Iris pigment epithelial cell (primary cell): ENCODE measurements at places on chromosomes 1 and 21.

DNA sequence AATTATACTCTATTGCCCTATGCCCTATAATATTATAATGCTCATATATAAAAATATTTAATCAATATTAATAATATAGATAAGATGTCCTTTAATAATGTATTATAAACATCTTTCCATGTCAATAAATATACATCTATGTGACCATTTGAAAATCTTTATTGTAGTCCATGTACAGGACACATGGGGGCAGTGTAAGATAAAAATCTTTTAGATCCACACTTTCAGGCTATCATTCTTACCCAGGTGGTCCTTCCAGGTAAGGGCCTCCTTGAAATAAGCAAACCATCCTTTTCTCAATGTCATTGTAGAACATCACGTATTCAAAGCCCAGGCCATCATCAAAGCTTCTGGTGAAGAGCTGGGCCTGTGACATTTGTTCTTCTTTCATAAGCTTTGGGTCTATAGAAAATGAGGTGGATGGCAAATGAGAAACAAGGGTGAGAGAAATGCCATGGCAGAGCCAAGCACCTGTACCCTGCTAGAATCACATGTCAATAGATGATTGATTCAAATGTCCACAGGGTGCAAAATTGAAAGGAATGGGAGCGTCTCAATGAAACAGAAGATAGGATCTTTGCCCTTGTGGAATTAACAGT, 20.2 kb downstream of the THEM4 start:
- no peak for DNase-seq

DNA sequence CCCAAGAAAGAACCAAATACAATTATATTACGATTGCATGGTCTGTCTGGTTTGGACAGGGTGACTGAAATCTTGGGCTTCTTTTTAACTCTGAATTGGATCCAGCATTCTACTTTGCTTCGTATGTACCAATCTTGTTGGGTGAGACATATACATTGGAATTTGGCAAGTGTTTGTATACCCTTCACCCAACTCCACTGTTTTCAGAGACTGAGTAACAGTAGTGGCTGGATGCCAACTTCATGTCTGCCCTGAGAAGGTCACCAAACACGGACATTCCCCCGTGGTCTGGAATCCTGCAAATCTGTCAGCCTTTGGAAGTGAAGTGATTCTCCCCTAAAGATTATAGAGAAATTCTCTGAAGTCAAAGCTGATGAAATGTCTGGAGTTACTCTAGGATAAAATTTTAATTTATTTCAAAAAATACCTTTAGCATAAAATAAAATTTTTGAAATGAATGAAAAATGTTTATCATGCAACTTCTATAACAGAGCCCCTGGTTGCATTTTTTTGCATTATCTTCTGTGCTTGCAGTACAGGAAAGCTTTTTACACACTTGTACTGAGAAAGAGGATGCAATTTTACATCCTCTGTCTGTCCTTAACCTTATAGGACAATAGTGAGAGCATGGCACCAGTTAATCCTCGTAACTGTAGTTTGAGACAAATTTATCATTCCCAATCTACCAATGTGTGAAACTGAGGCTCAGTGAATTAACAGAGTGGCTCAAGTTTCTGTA, 201.8 kb downstream of the DISC1 start:
- peak; percentile 97 for DNase-seq

DNA sequence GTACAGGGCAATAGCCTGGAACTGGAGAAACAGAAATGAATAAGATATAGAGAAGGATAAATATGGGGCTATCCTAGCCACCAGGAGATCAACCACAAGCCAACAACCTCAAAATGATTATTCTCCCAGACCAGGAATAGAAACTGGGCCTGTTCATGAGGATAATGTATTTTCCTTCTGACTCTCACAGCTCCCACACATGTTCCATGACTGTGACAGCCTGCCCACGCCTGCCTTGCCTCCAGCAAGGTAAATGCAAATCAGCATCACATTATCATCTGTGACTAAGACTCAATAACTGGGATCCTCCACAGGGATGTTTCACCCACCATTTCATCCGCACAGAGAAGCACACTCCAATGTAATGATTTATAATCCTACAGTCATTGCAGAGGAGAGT, 3.3 kb downstream of the ENSA start:
- no peak for DNase-seq

GRCh38 chr1:164562947-164563520, 4.0 kb downstream of the PBX1 start:
- DNase-seq, result peak; percentile 12
